ENCODE measurements at places on chromosomes 11 and 22.

GRCh38 chr11:18934195-18934814 lies 4.9 kb downstream of the MRGPRX1 start:
- no peak for DNase-seq

DNA sequence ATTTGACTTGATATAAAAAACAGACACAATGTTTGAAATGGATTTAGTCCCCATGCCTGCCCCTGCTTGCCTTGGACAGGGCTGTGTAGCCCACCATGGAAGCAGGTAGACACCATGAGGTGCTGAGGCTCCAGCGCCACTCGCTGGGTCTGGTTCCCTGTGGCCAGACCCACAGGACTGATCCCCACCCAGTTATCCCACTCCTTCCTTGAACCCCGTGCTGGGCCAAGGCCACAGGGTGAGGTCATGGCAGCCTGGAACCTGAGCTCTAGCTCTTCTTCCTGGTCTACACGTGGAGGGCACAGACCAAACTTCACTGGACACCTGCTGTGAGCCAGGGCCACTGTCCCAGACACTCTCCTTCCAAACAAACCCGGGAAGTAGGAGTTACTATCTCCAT lies 42.5 kb downstream of the GAB4 start:
- DNase-seq, result no peak

GRCh38 chr22:30876221-30876751 lies 92.3 kb downstream of the MORC2 start:
- DNase-seq, result no peak

GRCh38 chr11:119320776-119321524 lies 4.0 kb upstream of the MCAM start:
- DNase-seq, result no peak

DNA sequence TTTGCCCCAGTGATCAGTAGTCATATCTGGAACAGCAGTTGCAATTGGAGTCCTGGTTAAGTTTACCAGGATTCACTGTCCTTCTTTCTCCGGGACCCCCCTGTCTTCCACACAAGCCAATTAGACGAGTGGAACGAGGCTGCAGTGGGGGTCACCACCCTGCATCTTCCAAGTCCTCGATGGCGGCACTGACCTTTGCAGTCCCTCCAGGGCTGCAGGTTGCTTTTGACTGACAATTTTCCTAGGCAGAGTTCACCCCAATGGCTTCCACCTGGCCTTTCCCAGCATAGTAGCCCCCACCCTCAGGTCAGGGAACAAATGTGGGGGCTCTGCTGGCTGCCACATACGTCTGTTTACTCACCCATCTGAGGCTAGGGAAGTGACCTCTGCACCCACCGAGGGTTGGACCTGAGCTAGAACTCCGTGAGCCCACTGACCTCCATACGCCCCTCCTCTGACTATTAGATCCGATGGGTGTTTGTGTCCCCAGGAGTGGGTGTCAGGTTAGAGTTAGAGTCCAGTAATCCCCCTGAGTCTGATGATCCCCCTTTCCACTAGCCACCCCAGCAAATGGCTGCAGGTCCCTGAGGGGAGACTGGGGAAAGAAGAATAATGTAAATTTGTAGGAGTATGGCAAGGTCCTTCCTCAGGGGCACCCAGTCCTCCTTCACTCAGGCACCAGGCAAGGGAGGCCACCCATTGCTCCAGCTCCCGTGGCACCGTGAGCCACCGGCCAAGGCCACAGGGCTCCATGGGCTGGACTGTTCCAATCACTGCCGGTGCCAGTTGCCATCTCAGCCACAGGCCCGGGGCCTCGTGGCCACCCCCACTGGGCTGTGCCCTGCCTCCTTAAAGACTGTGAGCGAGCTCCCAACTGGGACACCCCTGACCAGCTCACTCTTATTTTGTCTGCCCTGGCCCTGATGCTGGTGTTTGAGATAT lies 5.5 kb downstream of the C11orf21 start:
- no peak for DNase-seq

DNA sequence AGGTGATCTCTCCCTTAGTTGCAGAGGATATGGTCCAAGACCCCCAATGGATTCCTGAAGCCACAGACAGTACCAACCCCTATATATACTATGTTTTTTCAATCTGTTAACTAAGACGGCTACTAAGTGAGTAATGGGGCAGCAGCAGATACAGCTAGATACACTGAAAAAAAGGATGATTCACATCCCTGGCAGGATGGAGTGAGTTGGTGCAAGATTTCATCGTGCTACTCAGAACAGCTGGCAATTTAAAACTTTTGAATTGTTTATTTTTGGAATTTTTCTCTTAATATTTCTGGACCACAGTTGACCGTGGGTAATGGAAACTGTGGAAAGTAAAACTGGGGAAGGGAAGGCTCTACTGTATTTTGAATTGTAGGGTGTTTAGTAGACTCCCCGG lies 17.0 kb upstream of the TMEM218 start:
- no peak for DNase-seq

DNA sequence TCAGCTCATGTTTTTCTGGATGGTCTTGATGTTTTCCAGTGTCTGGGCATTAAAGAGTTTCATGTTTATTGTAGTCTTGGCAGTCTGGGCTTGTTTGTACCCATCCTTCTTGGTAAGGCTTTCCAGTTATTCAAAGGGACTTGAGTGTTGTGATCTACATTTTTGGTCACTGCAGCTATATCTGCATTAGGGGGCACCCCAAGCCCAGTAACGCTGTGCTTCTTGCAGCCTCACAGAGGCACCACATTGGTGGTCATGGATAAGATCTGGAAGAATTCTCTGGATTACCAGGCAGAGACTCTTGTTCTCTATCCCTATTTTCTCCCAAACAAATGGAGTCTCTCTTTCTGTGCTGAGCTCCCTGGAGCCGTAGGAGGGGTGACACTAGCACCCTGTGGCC lies 451.5 kb upstream of the FAT3 start:
- no peak for DNase-seq

- DNase-seq, result peak; percentile 90
Observed at GRCh38 chr11:75625021-75625420, 43.8 kb downstream of the MAP6 start.

GRCh38 chr11:125431481-125431880 lies 64.6 kb downstream of the FEZ1 start:
- no peak for DNase-seq

DNA sequence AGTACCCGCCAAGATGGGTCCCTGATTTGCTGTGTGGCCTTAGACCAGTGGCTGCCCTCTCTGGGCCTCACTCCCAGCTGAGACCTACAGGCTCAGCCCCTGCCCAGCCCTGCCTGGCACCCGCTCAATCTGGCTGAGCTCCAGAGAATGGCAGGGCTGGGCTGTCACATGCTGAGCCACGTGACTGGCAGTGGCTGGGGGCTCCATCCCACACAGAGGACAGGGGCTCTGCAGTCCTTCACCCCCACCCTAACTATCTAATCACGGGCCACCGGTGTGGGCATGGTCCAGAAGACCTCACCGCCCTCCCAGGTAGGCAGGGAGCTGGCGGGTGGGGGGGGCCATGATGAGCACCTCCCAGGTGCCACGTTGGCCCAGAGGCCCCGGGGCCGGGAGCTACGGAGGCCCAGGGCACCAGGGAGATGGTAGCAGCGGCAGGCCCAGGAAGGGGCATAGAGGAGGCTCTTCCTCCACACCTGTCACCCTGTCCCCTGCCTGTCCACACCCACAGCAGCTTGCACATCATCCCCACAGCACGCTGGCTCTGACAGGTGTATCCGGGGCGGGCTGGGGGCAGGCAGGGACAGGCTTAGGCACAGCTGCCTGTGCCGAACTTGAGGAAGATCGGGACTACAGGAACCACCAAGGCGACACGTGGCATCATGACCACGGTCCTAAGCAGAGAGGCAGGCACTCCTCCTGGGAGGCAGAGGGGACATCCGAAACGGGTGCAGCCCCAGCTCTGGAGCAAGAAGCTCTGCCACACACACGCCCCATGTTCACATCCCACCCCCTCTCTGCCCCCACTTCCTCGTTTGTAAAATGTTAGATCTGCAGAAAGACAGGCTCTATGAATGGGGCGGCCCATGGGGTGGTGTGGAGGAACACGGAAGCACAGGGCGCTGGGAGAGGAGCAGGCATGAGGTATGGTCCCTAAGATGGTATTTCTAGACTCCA lies 1.5 kb upstream of the ALDH3B1 start:
- DNase-seq, result no peak

Data from NCI-H748 treated with DMSO at 0.1 percent for 48 hours (cell line).